ENCODE measurements at places on chromosomes 7 and 10.

- no peak overlapping the region for H3K27ac ChIP-seq
- DNase-seq = no peak
- H3K4me1 ChIP-seq = peaks cover 3% of the 10 kb centered on the region
- H3K36me3 ChIP-seq = peaks cover 49% of the 10 kb centered on the region
These were observed 98.7 kb downstream of the PROSER2 start for GRCh38 chr10:11921800-11922392.

- DNase-seq = no peak
- peaks cover 16% of the 10 kb centered on the region for H3K27me3 ChIP-seq
- no peaks in the 10 kb centered on the region for H3K36me3 ChIP-seq
These were observed 29.2 kb upstream of the EGFR start for GRCh38 chr7:54989453-54990225.

GRCh38 chr7:32253299-32253698 lies 183.1 kb upstream of the PDE1C start:
- no peak overlapping the region for H3K27ac ChIP-seq
- H3K4me1 ChIP-seq = peaks cover 9% of the 10 kb centered on the region
- no peak overlapping the region for H3K4me3 ChIP-seq

DNA sequence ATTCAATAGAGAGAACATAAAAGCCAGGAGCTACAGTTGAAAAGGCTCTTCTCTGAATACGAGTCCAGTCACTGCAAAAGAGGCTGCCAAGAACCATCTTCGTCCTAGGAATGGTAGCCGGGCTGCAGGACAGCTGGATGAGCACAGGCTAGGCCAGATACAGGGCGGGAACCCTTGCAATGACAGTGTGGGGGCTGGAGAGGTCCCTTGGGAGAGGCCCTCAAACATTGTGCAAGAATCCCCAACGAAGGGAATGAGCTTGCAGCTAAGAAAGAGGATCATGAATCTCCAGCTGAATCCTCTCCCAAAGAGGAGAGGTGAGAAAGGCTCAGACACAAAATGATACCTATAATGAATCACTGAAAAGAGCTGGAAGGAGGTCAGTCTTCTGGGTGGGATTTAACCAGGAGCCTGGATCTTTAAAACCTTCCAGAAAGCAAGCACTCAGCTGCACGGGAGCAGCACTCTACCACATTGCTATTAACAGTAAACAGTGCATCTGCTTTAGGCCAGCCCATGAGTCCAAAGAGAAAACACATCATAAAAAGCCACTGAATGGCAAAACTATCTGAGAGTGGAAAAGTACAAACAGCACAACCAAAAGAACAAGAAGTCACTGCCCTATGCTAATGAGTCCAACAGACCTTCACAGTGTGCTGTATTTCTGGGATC lies 287.9 kb downstream of the TNS3 start:
- H3K27ac ChIP-seq = no peak overlapping the region
- no peak overlapping the region for H3K4me3 ChIP-seq
- no peaks in the 10 kb centered on the region for H3K36me3 ChIP-seq

GRCh38 chr10:34627331-34627730 lies 187.8 kb downstream of the PARD3 start:
- DNase-seq = no peak
- H3K36me3 ChIP-seq = no peaks in the 10 kb centered on the region
- H3K4me3 ChIP-seq = no peak overlapping the region
- H3K27me3 ChIP-seq = no peaks in the 10 kb centered on the region
- H3K27ac ChIP-seq = no peak overlapping the region

DNA sequence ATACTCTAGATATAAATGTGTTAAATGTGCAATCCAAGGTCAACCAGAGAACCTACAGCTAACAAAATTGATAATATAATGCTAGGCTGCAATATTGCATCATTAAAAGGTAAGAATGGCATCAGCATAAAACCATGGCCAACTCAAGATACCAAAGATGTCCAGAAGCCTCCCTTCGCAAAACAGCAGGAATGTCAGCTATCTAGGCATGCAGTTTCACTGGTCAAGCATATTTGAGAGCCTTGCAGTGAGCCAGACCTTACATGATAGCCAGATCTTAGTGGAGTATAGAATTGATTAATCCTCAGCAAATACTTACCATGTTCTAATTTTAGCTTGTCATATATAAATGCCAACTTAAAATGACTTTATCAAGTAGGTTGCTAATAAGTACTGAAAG lies 138.8 kb downstream of the ZEB1 start:
- peaks cover 1% of the 10 kb centered on the region for H3K4me1 ChIP-seq
- peaks cover 50% of the 10 kb centered on the region for H3K36me3 ChIP-seq
- no peak for DNase-seq
- H3K27me3 ChIP-seq = no peaks in the 10 kb centered on the region

GRCh38 chr7:120916121-120916520 lies 34.5 kb upstream of the ING3 start:
- no peak overlapping the region for H3K27ac ChIP-seq
- H3K4me1 ChIP-seq = no peaks in the 10 kb centered on the region
- H3K36me3 ChIP-seq = no peaks in the 10 kb centered on the region
- no peak overlapping the region for H3K4me3 ChIP-seq
- peaks cover 3% of the 10 kb centered on the region for H3K27me3 ChIP-seq

DNA sequence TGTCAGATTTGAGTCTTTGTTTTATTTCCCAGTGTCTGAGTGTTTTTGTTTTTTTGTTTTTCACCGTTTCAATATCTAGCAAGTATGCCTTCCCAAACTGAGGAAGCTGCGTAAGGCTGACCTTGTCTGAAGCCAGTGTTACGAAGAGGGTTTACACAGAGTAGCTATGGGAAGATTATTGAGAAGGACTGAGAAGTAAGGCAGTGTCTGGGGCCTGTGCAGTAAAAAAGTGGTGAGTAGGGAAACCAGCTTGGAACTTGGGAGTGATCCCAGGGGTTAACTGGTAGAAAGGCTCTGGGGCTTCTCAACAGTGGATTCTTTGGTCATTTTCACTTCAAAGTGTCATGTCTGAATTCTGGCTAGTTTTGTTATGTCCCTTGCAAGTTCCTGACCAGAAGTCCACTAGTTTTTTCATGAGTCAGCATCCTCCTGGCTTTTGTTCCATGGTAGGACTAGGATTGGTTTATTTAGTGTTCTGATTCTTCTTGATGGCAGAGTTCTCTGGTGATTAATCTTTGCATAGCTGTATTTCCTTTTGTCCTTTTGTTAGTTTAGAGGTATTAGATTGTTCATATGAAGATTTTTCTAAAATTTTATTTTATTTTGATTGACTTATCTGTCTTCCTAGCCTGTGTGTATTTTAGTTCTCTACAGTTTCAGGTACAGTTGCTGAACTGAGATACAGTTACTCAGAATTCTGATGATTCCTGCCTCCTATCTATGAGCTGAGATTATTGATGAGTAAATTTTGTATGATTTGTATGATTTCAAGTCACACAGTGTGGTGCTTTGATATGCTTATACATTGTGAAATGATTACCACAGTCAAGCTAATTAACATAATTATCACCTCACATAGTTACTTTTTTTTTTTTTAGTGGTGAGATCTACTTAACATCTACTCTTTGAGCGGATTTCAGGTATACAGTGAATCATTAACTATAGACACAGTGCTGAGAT lies 19.0 kb downstream of the GARS1 start:
- peaks cover 83% of the 10 kb centered on the region for H3K36me3 ChIP-seq
- H3K27ac ChIP-seq = peak overlapping the region; percentile 26
- peaks cover 28% of the 10 kb centered on the region for H3K4me1 ChIP-seq

- peak overlapping the region; percentile 6 for H3K27ac ChIP-seq
- H3K27me3 ChIP-seq = no peaks in the 10 kb centered on the region
- H3K4me1 ChIP-seq = peaks cover 40% of the 10 kb centered on the region
These were observed 142.8 kb downstream of the GLCCI1 start for GRCh38 chr7:8111282-8111960.

DNA sequence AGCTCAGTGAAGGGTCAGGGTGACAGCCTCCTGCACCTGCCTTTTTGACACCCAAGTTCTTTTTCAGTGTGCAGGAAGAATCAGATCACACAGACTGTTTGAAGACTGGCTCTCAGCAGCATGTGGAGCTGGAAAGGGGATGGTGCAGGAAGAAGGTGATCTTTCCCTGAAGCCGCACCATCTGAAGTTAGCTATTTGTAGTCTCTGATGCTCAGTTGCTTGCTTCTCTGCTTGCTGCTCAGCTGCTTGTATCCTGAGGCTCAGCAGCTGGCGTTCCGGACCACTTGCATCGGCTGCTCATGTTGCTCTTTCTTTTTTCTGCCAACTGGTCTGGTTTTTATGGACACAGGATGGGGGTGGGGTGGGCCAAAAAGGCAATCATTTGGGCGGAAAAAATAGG lies 15.8 kb upstream of the DNMBP start:
- DNase-seq = no peak
- H3K27ac ChIP-seq = no peak overlapping the region
- H3K27me3 ChIP-seq = peaks cover 3% of the 10 kb centered on the region
- peaks cover 2% of the 10 kb centered on the region for H3K36me3 ChIP-seq
- peaks cover under 1% of the 10 kb centered on the region for H3K4me1 ChIP-seq

- H3K36me3 ChIP-seq = no peaks in the 10 kb centered on the region
- no peak overlapping the region for H3K4me3 ChIP-seq
- no peaks in the 10 kb centered on the region for H3K4me1 ChIP-seq
- DNase-seq = no peak
These were observed 110.3 kb downstream of the DKK1 start for GRCh38 chr10:52424341-52424740.

DNA sequence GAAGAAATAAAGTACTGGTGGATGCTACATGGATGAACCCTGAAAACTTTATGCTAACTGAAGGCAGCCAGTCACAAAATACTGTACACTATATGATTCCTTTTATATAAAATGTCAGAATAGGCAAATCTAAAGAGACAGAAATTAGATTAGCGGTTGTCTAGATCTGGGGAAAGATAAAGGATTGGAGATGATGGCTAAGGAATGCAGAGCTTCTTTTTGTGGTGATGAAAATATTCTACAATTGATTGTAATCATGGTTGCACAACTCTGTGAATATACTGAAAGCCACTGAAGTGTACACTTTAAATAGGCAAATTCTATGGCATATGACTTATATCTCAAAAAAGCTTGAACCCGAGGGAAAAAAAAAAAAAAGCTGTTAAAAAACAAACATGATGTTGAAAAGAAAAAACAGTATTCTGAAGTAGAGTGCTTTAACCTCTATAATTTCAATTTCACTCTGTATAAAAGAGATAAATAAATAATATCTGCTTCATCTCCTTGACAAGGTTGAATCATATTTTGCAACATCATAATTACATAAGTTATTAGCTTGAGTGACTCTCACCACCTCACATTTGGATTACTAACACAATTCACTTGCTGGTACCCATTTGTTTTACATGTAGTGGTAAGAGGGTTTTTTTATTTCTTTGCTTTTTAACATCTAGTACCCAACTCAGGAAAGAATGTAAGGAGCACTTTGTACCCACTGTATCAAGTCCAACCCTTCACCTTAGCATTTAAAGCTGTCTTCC lies 2.8 kb upstream of the GNAI1 start:
- DNase-seq = no peak
- H3K27me3 ChIP-seq = peaks cover 55% of the 10 kb centered on the region

DNA sequence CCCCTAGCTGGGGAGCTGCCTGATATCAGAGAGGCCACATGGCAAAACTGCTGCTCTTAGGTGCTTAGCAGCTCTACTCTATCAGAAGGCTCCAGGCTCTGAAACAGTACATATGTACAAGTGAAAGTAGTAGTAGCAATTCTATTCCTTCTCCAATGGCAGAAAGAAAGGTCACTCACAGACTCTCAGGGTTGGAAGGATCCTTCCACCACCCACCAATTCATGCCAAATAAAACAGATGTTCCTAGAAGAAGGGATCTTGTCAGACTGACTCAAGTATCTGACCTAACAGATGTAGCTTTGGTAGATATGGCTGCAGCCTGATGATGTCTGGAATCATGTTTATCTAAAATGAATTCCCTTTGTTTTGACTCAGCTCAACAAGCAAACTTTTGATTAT lies 8.0 kb upstream of the ALDH18A1 start:
- DNase-seq = no peak
- H3K27me3 ChIP-seq = no peaks in the 10 kb centered on the region
- H3K4me1 ChIP-seq = no peaks in the 10 kb centered on the region
- H3K36me3 ChIP-seq = peaks cover 30% of the 10 kb centered on the region

DNA sequence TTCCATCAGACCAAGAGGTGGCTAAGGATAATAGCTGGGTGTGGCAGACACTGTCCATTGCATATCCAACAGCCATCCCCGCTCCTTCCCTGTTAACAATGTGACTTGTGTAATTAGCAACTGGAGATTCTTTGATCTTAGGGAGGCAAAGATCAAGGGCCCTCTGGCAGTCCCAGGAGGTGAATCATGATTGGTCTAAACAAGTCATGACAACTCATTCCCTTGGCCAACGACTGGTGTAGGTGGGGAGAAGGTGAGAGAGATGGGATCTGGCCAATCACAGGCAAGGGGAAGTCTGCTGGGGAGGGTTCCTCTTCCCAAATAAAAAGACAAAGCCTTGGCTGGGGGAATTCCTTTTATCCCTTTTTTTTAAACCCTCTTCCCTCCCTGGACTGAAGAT lies 46.2 kb upstream of the COMTD1 start:
- DNase-seq = no peak
- H3K27me3 ChIP-seq = peaks cover 7% of the 10 kb centered on the region
- H3K4me3 ChIP-seq = no peak overlapping the region
- no peak overlapping the region for H3K27ac ChIP-seq
- H3K4me1 ChIP-seq = no peaks in the 10 kb centered on the region

All from T-helper 2 cell treated with Interferon-gamma antibody and Interleukin-4, amounts not matched to agents 5 μg/mL and 100 μg/mL, for 36 hours (primary cell).